Fibroblast of skin of scalp (primary cell): ENCODE measurements at places on chromosomes 6 and 20.

DNA sequence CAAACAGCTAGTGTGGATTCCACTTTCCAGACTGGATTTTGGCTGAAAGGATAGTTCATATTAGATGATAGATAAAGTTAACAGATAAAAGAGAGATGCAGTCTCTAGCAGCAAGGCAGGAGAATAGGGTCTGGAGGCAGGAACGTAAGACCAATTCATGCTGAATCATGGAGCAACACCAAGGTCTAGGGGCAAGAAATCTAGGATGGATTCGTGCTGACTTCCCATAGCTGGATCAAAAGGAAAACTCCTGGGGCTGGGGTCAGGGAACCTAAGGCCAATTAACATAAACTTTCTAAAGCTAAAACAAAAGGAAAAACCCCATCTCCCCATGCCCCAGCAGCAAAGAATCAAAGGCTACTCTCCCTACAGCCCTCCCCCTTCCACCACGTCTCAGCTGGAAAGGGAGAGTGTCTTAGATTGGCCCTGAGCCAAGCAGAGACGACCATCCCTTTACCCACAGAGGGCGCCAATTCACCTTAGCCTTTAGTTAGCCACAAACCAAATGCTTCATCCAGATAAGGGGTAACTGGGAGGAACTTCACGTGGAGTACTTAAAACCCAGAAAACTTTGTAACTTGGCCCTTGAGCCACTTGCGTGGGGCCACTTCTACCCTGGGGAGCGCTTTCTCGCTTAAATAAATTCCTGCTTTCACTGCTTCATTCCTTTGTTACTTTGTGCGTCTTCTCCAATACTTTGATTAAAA lies 7.6 kb downstream of the TREM1 start:
- peak; percentile 42 for DNase-seq

DNA sequence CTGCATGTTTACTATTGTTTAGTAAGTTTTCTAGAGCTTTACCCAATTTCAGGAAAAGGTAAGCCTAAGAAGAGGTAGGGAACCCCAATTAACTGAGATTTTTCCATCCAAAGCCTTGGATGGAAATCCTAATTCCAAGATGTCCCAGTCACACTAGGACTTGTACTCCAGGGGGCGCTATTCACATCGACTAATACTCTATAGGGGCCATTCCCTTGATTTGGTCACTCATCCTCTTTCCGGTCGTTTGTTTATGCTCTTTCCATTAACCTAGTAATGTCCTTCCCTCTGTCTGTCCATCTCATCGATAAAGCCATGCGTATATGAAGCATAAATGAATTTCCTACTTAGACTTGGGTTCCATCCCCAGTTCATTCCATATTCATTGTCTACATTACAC lies 80.8 kb upstream of the FUCA2 start:
- DNase-seq = no peak

DNA sequence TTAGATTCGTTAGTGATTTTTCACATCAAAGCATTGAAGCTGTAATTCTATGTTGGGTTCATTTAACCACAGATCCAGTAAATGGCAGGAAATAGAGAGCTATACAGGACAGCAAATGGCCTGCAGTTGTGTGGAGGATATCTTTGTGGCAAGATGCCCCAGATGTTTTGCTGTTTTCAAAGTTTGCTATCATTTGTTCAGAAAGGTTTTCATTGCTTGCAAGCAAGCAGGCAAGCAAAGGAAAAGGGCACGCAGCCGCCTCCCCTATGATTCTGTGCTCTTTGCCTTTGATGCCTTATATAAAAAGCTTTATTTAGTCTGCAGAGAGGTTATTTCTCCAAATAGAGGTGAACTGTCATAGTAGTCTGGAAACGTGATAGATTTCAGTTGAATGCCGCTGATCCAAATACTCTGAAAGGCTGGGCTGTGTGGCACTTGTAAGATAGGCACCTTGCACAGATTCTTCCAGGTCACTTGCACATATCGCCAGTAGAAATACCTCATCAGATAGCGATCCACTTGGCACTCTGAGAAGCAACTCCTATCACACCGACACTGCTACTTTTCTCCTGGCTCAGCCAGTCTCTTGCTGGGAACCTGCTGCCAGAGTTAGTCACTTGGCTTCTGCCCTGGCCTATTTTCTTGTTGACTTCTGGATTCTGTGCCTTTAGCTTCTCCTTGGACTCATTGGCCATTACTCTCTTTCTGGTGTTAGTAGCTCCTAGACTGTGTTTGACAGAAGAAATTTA lies 66.4 kb downstream of the UTRN start:
- no peak for DNase-seq

DNA sequence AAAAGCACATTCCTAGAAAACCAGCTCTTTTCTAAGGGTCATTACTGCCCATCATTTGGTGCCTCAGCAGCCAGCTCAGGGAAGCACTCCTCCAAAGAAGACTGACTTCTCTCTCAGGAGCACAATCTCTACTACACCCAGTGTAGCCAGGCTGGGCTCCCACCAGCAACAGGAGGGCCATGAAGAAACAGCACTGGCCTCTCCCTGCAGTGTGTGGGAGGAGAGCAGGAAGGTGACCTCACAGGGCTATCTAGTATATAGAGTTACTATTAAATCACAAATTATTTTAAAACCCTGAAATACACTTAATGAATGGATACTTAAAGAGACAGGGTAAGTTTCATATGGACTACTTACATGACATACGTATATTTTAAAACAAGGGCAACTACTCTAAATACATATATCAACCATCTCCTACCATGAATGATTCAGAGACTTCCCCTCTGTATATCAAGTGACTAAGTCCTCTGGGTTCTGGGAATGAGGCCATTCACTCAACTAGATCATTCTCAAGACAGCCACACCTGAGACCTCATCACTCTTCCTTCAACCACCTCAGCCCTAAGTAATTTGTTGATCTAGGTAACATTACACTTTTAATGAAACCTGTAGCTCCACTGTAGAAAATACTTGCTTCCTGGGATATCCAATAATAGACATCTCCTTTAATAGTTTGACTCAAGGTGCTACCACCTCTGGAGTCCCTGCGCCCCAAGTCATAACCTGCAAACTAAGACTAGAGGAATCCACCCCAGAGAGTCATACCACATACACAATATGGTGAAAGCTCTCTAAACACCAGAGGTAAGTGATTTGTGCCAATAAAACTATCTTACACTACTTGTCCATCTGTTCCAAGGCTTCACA lies 25.2 kb downstream of the TBX18 start:
- no peak for DNase-seq

DNA sequence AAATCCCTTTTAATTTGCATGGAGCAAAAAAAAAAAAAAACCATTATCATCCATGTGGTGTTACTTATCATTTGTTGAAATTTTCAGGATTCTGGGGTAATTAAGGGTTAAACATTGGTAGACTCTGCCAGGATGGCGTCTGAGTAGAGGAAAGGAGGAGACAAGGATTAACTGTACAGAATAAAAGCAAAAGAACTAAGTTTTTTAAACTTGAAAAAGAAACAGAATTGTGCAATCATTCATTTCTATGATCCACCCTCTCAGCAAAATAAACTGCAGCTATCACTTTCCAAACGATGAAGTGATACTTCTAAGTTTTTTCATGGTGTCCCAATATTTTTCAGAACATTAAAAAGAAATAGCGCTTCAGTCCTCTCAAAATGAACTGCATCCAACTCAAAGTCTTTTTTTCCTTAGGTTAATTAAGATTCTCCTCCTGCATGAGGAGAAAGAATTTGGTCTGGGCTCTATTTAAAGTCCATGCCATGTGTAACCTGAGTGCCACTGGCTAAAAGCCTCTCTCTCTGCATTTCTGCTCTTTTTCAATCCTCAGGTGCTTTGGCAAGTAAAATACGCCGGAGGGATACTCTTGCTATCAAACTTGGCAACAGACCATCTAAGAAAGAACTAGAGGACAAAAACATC lies 69.5 kb upstream of the LTV1 start:
- DNase-seq = no peak

- DNase-seq = peak; percentile 79
Observed at GRCh38 chr6:159691133-159691962, 1.7 kb downstream of the SOD2 start.

DNA sequence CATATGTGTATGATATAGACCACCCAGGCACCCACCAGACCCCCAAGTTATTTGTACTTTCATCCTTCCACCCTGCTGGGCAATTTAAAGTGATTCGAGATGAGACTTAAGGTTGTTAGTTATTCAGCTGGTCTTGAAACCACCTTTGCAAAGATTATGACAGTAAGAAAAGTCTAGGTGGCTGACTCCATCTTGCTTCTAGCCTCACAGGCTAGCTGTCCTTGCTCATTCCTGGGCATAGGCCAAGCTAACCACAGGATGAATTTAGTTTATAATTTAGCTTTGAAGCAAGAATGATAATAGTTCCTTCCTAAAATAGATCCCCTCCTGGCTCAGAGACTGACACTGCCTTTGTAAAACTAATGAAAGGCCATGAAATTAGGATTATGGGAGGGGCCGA lies 71.9 kb upstream of the IYD start:
- no peak for DNase-seq

DNA sequence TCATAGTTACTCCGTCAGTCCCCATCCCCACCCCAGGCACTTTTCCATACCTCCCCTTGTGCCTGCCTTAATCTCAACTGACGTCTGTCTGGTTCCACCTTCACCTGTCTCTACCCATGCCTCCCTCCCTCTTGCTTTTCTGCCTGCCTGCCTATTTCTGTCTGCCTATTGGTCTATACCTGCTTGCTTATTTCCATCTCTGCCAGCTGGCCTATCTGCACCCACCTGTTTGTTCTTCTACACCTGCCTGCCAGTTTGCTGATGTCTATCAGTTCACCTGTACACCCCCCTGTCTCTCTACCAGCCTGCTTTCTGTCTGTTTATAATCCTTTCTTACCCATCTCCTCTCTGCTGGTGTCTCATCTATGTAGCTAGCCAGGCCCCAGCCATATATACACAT lies 87.5 kb downstream of the RALGAPA2 start:
- DNase-seq = no peak

- DNase-seq = no peak
Observed at GRCh38 chr6:81878479-81878878, 126.0 kb upstream of the TENT5A start.

DNA sequence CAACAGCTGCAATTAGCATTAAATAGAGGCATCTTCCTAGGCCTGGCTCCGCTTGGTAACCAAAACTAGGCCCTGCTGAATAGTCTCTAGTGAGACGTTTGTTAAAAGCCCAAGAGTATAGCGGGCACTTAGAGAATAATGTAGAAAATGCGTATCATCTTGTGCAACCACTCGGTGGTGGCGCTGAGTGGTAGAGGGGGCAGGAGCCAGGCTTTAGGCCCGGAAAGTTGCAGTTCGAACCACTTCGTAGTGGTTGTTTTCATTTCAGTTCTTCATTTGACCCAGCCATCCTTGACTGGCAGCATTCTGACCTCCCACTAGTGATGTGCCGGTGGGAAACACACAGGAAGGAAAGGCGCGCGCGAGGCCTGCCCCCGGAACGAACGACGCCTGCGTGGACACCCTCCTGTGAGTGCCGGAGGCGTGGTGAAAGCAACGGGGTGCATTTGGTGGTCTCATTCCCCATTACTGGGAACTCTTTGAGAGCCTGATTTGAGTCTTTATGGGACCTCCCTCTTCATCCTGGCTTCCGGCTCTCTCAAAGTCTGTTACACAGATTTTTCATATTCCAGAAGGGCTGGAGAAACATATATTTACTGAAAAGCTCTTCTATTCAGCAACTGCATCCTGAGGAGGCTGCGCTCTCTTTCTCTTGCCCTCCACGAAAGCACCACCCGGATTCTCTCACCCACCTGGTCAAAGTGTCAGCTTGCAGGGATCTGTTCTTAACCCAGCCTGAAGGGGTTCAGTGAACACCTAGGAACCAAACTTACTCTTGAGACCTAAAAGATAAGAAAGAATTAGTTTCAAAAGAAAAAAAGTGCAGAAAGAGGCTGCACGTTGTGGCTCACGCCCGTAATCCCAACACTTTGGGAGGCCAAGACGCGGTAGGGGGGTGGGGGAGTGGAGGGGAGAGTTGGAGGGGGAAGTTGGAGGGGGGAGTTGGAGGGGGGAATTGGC lies 18.2 kb downstream of the GPX5 start:
- peak; percentile 5 for DNase-seq

DNA sequence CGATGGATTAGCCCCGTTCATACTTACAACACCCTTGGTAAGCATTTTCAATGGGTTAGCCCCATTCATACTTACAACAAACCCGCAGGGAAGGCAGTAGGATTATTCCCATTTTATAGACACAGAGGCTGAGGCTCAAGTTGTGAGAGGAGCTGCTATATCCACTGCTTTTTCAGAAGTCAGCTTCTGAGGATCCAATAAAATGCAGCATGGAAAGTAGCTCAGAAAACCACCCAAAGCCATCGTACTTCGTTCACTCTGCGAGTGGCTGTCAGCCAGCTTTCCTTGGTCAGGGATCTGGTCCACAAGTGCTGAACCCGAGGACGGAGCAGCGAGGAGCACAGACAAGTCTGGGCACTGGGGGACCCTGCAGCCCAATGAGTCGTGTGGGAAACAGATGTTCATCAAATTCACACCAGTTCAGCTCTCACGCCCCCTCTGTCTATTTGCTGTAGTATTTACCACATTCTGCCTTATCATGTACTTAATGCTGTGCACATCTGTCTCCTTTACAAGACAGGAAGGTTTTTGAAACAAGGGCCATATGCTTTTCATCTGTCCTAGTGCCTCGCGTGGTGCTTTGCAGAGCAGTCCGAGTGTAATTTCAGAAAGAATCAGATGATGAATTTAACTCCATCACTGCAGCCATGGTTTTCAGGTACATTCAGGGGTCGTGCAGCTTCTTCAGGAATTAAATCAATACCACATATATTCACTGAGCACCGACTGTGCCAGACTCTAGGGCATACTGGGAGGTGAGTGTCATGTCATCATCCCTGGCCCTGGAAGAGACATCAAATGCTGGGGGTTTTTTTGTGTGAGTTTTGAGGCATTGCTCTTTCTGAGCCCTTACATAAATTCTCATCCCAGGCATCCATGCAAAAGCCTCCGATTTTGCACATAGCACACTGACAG lies 256.9 kb downstream of the CDH26 start:
- no peak for DNase-seq

DNA sequence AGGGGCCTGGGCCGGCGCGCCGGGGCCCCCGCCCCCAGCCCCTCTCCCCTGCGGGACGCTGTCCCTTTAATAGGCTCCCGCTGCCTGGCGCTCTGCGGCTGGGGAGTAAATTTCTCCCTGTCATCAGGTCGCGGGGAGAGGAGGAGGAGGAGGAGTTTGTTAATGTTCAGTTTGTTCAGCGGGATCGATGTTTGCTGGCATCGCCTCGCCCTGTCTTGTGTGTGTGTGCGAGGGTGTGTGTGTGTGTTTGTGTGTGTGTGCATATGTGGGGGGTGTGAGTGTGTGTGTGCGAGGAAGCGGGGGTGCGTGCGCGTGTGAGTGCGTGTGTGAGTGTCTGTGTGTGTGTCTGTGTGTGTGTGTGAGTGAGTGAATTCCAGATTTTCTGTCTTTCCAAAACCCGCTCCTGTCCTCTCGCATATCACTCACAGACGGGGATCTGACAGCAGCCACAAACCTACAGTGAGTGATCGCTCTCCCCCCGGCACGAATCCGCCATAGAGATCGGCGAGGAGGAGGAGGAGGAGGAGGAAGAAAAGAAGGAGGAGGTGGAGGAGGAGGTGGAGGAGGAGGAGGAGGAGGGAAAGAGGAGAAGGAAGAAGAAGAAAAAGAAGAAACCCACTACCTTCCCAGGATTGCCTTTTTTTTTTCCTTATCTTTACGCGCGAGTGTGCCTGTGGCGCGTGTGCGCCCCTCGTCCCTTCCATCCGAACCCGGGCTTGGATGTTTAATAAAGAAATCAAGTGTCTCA lies at the start of gene TSHZ2:
Gene TSHZ2, plus strand, starts transcription at position 169 of the 748 bp plus-strand sequence. CDS start 936 bp downstream, outside the sequence.
- peak; percentile 71 for DNase-seq
